ENCODE measurements at places on chromosomes 1 and 21.
A peak's percentile ranks its signal among the peaks of the same experiment; 100 is the strongest.

DNA sequence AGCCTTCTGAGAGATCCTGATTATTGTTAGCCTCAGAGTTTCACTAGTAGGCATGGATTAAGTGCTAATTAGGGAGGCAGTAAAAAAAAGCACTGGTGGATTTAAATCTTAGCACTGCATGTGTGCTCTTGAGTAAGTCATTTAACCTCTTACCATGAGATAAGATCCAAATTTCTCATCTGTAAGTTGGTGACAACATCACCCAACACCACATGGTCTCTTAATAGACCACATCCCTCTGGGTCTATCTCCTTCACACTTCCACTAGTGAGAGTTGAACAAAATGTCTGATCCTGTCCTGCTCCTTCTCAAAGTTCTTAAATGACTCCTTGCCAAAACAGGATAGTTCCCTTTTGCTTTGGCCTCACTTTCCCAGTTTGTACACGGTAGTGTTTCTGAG lies 29.5 kb upstream of the DMRTA2 start:
- no peak for DNase-seq

DNA sequence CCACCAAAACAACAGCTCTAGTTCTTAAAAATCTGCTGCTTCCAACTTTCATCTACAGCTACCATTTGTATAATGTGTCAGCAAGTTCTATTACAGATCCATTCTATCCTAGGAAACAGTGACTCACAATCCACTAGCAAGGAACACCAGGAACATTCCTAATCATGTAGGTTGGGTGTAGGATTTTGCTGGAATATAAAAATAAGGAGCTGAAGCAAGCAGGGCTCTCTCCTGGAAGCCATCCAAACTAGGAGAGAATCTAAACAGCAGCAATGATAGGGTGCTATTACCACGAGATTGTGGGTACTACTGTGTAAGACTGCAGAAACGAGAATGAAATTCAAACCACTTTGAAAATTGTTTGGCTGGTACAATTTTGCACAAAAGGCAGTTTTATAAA lies 135.0 kb downstream of the PTPN14 start:
- no peak for DNase-seq

DNA sequence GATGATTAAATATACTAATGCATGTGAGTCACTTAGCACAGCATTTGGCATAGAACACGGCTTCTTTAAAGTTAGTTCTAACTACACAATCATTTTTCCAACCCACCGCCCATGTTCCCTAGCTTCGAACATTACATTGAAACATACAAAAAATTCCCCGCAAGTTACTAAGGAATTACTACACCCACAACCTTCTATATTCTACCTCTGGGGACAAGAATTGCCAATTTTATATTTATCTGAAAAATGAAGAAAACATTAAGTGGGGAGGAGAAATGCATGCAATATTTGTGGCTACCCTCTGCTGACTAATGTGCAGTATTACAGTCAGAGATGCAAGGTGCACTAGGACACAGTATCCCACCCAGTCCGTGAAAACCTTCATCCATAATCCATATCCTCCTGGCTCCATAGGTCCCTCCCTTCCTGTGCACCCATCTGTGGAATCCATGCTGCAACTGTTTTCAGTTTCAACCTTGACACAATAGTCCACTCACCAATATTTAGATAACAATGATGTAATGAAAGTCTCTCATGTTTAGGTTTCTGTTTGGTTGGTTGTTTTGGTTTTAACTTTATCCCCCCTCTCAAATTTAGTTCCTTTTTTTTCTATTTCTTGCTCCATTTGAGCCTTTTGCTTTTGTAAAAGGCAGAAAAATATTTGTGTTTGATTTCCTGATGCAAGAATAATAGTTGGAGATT lies 31.6 kb downstream of the RGS5 start:
- no peak for DNase-seq

- no peak for DNase-seq
Observed at GRCh38 chr1:27090911-27091310, 64.0 kb downstream of the SLC9A1 start.

- DNase-seq = no peak
Observed at GRCh38 chr1:107514841-107515240, 374.0 kb downstream of the NTNG1 start.

GRCh38 chr1:178999061-178999460 lies 26.6 kb upstream of the FAM20B start:
- no peak for DNase-seq

DNA sequence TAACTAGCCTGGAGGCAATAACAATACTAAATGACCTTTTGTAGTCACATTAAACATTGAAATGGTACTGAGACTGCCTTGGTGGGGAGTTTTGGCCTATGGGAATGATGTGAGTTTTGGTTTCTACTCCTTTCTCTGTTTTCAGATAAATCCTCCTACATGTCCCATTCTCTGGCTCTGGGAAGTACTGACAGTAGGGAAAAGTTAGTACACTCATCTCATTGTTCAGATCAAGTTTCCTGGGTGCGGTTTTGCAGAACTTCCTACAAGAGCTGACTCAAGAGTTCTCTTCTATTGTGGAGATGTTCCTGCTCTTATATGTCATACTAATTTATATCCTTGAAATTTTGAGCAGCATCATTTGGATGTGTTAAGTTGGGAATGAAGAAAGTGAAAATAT lies 74.2 kb upstream of the MACF1 start:
- no peak for DNase-seq

- DNase-seq = no peak
Observed at GRCh38 chr1:232369451-232370296, 260.3 kb downstream of the SIPA1L2 start.

DNA sequence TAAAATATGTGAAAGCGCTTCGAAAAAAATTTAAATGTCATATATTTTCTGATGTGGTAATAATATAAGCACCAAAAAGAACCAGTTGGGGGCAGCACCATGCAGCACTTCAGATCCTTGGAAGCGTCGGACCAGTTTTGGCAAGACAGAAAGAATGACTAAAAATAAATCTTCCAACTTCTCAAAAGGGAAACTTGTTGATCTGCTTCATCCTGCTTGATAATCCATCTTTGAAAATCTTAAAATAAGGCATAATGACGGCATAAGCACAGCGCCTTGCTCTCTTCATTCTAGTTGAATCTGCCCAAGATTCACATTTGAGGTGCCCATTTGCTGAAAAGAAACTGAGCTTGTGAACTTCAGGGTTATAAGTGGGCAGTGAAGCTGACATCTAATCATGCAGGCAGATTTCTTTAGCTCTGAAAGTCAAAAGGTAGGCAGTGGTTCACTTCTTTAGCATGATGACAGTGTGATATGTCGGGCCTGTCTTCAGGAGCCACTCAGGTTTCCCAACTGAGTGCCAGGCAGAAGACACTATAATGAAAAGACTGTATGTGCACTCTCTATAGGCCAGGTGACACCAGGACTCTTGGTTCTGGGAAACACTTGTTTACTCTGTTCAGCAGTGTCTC lies 19.8 kb upstream of the MUTYH start:
- DNase-seq = peak; percentile 24

GRCh38 chr1:91687452-91687851 lies 186.8 kb downstream of the CDC7 start:
- DNase-seq = no peak
